Fibroblast of gingiva (primary cell): ENCODE measurements at places on chromosomes 3 and 15.
A peak's percentile ranks its signal among the peaks of the same experiment; 100 is the strongest.

DNA sequence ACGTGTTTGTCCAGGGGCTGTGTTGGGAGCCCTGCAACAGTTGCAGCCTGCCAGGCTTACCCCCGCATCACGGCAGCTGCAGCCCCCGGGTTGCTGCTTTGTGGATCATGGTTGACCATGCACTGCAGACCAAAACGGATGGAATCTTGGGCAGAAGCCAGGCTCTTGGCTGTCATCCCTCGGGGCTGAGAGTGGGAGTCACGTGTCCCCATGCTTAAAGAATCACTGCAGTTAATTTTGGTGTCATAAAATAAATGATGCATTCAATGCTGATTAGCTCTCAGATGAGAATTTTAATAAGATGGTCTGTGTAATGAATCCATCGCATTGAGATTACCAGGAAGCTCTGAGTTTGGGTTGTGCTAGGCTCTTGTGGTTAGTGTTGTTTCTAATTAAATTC is 115.6 kb downstream of the CHDH start:
- no peak for DNase-seq

DNA sequence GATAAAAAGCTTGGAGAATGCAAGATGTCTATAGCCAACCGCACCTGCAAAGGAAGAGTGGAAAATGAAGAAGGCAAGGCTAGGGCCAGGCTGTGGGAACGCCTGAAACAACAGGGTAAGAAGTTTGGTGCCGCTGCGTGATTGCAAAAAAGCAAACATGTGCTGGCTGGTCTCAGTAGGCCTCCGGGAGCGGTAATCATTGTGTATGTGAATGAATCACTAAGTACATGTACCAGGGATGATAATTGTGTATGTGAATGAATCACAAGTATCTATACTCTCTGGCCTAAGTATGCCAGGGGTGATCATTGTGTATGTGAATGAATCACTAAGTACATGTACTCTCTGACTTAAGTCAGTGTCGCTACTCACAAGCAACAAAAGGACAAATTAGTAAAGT is 40.3 kb upstream of the PARL start:
- DNase-seq = peak; percentile 64

DNA sequence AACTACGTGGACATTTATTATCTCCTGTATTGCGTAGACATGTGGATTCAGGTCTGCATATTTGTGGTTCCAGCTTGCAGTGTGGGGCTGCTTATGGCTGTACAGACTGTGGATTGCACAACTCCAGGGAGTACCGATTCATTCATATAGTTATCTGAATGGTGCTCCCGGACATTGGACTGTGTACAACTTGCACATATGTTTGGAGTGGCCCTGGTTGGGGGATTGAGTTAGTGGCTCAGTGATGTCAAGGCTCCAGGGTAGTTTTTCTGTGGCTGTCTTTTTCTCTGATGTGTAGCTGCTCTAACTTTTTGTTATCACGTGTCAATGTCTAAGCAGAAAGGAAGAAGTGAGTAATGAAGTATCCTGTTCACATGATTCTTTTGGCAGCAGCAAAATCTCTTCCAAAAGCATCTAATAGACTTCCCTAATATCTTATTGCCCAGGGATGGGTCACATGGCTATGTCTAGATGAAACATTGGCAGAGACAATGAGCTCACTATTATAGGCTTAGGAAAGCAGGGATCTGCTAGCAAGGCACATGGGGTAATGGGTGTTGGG is 15.8 kb downstream of the ST3GAL6 start:
- DNase-seq = peak; percentile 49

GRCh38 chr3:193039058-193039457 is 121.4 kb upstream of the MB21D2 start:
- DNase-seq = no peak

- no peak for DNase-seq
These were observed 161.6 kb downstream of the SLC9A9 start for GRCh38 chr3:143686638-143687197.

- no peak for DNase-seq
These were observed 30.5 kb downstream of the CHST2 start for GRCh38 chr3:143150071-143150470.

DNA sequence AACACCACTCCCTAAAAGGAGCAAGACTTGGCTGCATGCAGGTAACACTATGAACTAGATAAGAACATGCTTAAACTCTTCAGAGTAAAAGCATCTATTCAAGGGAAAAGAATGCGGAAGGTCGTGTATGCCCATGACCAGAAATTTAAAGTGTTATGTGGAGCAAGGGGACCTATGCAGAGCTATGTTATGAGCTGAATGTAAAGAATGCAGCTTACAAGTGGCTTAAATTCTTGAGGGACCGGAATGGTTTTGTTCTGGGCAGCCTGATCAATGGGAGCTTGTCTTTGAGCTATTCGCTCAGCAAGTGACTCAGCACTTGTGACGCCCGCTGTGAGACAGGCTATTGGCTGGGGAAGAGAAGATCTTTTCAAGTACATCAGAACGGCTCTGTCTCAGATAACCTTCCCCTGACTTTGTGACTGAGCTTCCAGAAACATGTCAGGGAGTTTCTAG is 367.5 kb upstream of the THBS1 start:
- no peak for DNase-seq

DNA sequence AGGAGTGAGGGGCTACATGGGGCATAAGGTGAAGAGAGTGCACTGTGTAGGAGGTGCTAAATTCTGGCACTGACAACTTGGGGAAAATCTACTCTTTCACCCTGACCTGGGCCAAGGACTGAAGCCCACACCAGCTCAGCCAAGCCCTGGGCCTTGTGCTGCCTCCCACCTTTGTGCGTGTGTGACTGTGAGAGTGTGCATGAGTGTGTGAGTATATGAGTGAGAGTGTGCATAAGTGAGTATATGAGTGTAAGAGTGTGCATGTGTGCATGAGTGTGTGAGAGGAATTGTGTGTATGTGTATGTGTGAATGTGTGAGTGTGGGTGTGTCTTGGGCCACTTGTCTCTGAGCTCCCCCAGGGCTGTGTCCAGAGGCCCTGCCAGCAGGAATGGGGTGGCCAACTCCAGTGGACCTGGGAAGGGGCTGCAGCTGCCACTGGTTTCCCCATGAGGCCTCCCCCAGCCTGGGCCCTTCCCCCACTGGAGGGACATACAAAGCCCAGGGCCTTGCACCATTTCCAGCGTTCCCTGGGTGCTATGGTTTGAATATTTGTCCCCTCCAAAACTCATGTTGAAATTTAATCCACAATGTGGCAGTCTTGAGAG is 15.2 kb downstream of the C3orf22 start:
- no peak for DNase-seq

- no peak for DNase-seq
These were observed 58.0 kb upstream of the SLC7A14 start for GRCh38 chr3:170643831-170644230.

DNA sequence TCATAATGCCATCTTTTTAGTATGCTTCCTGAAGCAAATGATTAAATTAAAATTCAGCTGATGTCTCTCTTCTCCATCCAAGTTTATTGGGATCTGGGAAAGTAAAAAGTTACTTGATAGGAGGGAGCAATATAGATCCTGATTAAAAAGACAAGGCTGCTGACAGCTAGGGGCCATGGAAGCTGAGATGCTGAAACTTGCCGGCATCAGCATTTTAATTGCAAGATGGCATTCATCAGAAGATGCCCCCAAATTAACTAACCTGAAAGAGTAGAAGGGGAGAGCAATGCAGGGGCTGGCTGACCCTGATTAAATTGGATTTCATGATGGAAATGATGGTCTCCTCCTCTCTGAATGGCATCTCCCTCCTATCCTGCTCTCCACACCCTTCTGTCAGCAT is 31.1 kb downstream of the CPNE4 start:
- no peak for DNase-seq

GRCh38 chr3:50351323-50351697 is 648 bp downstream of the CYB561D2 start:
- DNase-seq = no peak

GRCh38 chr3:195401943-195402342 is 40.9 kb downstream of the ACAP2 start:
- DNase-seq = no peak

DNA sequence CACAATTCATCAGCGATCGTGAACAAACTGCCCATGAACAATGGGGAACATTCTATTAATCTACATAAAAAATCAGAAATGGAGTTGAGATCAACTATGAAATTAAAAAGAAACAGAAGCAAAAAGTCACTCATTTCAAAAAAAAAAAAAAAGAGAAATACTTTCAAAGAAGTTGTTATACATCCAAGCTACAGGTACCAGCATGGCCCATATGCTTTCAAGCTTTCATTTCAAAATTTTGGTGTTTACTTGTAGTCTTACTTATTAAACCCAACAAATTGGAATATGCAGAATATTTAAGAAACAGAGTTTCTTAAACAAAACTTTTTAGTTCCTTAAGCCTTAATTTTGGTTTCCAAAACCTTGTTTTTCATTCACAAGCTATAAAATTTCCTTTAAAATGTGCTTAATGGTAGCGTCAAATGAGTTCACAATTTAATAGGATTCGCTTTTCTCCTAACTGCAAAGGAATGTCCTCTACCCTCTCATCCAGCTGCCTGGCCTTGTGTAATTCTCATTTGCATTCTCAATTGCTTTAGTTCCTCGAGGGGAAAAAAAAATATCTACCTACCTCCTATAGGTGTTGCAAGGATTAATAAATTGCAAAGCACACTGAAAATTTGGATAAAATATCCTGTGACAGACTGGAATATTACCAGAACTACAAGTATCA is 565.2 kb downstream of the ROBO1 start:
- DNase-seq = no peak

DNA sequence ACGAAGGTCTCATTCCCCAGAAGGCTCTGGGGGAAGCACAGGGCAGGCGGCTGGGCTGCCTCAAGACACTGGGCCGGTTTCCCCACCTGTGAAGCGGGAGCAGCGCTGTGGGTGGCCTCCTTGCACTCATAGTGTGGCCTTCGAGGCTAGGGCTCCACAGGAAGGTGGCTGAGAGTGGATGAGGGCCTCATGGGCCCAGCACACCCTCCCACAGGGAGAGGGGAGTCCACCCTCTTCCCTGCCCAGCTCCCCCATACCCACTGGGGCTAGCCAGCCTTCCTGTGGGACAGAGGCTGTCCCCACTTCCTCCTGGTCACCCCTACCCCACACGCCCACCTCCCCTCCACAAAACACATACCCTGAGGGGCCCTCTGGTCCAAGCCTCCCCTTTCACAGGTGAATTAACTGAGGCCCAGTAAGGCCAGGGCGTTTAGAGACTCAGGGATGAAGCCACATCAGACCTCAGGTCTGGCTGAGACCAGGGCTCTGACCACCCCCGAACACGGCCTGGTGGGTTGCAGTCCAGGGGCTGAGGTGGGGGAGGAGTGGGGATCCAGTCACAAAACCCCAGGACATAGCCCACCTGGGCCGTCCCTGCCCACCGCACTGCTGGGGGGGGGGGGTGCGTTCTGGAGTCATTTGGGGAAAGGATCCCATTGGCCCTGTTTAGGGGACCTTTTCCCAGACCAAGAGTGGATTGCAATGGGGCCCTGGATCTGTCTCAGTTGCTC is 1.1 kb downstream of the ANPEP start:
- DNase-seq = no peak

- DNase-seq = no peak
These were observed 149.1 kb downstream of the SEMA6D start for GRCh38 chr15:47866446-47866845.

- no peak for DNase-seq
These were observed 38.1 kb downstream of the ZNF589 start for GRCh38 chr3:48278884-48279559.

DNA sequence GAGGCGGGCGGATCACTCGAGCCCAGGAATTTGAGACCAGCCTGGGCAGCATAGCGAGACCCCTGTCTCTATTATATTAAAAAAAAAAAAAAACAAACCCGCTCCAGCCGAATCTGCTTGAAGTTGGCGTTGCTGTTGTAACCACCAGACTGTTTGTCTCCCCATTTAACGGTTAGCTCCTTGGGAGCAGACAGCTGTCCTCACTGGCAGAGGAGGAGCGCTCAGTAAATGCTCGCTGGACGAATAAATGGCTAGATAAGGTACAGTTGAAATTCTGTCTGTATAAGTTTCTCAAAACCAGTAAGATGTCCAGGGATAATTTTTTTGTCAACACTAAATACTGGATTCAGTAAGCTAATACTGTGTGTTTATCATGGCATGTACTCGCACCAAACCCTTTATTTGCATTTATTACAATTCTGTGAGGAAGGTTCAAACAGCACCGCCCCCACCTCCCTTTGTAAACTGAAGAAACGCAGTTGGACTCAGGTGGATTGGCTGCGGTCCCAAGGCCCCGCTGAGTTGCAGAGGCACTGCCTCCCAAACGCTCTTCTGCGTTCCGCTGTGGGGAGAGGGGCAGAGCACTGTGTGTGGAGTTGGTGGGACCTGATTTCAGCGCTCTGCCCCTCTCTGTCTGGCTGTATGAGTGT is 1.1 kb downstream of the RCCD1 start:
- no peak for DNase-seq

DNA sequence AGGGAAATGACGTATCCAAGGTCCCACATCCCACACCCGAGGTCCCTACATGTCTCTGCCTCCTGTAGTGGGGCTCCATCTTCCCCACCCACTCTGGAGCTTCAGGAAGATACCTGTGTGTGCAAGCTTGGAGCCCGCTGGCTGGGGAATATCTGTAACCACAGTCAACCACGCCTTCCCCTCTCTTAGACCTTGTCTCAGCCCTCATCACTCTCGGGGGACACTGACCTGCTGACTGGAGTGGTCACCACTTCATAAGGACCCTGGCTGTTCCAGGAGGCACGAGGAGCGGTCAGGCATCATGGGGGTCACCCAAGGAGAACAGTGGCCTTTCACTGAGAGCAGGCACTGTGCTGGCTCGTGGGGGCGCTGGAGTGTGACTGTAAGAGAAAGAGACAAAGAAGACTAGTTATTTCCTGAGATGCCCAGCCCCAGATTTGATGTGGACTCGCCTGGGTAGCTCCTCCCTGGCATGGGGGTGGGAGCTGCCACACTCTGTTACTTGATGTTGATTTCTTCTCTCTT is 48.6 kb downstream of the CTXND1 start:
- no peak for DNase-seq

GRCh38 chr3:86814321-86814720 is 176.6 kb downstream of the VGLL3 start:
- no peak for DNase-seq

GRCh38 chr15:43799945-43800285 is at the start of gene SERINC4:
Gene SERINC4 (minus strand): TSS chr15:43800220. CDS start chr15:43799986, 234 bp downstream.
- no peak for DNase-seq

GRCh38 chr3:39327053-39327745 is 2.3 kb upstream of the CCR8 start:
- no peak for DNase-seq

- DNase-seq = no peak
These were observed 100.9 kb downstream of the CEMIP start for GRCh38 chr15:80880086-80880485.

- peak; percentile 95 for DNase-seq
These were observed 24.6 kb upstream of the RSL24D1 start for GRCh38 chr15:55221090-55222011.

DNA sequence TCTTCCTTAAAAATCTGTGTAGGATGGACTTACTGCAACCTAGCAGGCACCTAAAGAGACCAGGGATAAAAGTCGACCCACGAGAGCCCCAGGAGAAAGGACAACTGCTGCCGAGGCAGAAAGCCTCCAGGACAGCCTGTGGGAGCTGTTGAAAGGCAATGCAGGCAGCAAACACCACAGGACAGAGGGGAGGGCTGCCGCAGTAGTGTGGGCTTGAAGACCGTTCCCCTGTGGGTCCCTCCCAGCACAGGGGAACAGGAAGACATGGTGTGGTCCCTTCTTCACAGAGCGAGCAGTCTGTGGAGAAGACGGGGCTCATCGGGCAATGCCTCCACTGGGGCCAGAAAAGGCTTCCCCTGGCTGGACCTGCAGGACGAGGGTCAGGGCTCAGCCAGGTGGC is 58.5 kb upstream of the GATA2 start:
- no peak for DNase-seq
